ENCODE measurements at places on chromosomes 5 and 9.

- no peak for DNase-seq
Measured at GRCh38 chr5:180056153-180056552, 15.4 kb downstream of the RNF130 start.

DNA sequence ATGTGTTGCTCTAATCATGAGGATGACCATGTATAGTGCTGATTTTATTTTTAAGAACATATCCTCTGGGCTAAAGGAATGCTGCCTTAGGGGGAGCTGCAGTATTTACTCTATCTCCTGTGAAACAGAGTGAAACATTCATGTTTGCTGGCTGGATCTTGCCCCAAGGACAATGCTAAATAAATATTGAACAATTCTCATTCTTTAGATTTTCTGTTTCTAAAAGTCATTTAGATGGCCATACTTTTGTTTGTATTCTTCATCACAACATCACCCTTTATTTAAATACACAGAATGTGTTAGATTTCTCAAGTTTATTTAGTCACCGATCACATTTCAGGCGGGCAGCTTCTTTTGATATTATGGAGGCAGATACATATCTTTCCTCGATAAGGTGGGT lies 103.3 kb downstream of the ARHGEF28 start:
- no peak for DNase-seq

DNA sequence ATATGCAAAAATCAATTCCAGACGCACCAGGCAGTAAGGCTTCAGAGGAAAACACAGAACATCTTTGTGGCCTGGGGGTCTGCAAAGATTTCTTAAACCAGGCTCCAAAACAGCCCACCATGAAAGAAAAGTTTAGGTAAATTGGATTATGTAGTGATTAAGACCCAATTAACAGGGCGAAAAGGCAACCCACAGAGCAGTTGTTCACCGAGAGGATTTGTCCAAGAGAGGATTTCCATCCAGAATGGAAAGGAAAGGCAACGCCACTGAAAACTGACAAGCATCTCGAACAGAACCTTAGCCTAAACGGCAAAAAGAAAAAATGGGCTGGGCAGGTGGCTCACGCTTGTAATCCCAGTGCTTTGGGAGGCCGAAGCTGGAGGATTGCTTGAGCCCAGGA lies 37.4 kb downstream of the GLT6D1 start:
- DNase-seq, result no peak

- DNase-seq, result no peak
Measured at GRCh38 chr9:104984948-104985347, 57.0 kb upstream of the ABCA1 start.

- DNase-seq, result no peak
Measured at GRCh38 chr9:38035873-38036272, 33.2 kb downstream of the SHB start.

- DNase-seq, result no peak
Measured at GRCh38 chr9:125707472-125707804, 430 bp upstream of the MAPKAP1 start.

- DNase-seq, result no peak
Measured at GRCh38 chr5:36147681-36148080, 4.0 kb downstream of the LMBRD2 start.

DNA sequence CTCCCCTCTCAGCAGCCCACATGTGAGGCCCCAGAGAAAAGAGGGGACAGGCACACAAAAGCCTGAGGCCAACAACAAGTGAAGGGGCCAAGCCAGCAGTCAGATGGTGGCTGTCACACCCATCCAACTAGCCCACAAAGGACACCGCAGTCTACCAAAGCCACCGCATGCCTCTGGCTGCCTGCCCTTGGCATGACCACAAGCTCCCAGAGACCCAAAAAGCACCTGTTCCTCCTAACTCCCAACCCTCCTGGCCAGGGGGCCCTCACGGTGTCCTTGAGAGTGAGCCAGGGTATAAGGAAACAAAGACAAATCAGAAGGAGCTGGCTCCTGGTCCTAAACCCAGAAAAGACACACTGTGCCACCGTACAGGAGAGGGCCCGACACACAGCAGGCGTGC lies 77.8 kb upstream of the LRRTM2 start:
- no peak for DNase-seq

DNA sequence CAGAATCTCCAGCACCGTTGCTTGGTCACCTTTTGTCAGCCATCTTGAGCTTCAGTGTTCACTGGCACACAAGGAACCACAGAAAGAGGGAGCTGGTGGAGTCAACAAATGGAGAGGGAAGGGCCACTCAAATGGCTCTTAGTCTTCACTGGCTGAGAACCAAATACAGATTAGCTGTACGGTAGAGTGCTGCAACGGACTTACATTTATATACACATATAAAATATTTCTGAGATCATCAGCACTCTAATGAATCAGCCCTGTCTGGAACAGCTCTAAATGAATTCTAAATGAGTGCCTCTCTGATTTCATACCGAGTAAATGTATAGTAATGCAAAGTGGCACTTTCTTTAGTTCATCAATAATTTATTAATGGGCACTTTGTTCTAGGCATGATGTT lies 24.8 kb downstream of the KCTD16 start:
- DNase-seq, result no peak

GRCh38 chr9:93523518-93524144 lies 52.8 kb upstream of the PHF2 start:
- no peak for DNase-seq

GRCh38 chr5:119814655-119815054 lies 185.3 kb downstream of the FAM170A start:
- no peak for DNase-seq

GRCh38 chr9:7165331-7165975 lies 407.7 kb downstream of the KDM4C start:
- DNase-seq, result no peak

DNA sequence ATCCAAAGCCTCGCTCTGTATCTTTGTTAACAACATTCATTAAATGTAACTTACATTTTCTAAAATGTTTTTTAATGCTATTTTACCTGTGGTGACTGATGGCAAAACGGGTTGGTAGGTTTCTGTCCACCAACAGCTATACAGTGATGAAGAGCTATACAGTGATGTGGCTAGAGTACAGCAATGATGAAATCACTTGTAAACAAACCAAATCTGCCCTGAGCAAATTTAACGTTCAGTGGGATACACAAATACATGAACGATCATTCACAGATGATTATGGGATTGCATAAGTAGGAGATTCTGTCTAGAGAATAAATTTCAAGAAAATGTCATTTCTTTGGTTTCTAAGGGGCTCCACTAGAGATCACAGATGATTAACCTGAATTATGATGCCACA lies 132.7 kb downstream of the MPDZ start:
- DNase-seq, result no peak

DNA sequence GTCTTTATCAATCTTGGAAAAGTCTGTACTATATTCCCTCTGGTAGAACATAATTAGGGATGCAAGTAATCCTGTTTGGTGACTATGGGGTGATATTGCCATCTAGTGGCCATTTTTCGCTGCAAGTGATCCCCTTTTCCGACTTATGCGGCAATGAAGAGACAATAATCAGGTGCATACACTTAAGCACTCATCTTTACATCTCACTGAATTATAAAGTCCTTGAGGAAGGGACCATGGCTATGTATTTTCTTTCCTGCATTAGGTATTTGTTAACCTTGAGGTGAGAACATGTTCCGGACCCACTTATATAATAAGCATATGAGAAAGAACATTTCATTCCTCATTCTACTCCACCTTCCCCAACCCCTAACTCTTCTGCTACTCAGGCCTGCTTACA lies 19.6 kb upstream of the LIX1 start:
- DNase-seq, result no peak

GRCh38 chr9:109868722-109869121 lies 88.7 kb downstream of the PALM2AKAP2 start:
- DNase-seq, result no peak

- DNase-seq, result no peak
Measured at GRCh38 chr5:33300209-33300742, 140.5 kb upstream of the TARS1 start.

- DNase-seq, result no peak
Measured at GRCh38 chr5:168364151-168364661, 72.8 kb downstream of the WWC1 start.

DNA sequence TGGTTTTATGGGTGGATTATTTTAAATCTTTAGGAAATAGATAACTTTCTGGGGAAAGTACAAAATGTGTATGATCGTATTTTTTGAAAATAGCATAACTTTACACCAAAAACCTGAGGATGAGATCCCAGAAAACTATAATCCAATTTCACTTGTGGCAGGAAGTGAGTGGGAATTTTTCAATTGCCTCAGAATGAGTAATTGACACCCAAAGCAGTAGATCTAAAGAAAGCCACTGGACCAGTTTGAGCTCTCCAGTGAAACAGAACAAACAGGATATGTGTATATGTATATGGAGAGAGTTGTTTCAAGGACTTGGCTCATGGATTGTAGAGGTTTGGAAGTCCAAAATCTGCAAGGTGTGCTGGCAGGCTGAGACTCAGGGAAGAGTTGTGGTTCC lies 109.2 kb upstream of the SHB start:
- DNase-seq, result no peak

- DNase-seq, result no peak
Measured at GRCh38 chr5:109996246-109996645, 306.5 kb downstream of the MAN2A1 start.

DNA sequence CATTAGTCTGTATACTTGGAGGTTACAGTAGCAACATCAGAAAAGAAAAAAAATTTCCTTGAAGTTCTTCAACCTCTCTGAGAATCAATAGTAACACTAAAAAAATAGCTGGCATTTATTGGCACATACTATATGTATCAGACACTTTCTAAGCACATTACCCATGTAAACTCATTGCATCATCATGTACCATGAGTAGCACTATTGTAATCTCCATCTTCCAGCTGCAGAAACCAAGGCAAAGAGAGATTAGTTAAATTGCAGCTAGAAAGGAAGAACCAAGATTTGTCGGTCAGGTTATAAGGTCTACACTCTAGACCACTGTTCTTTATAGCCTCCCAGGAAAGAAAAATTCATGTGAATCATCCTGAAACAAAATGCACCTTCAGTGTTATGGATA lies 31.4 kb upstream of the RAB3C start:
- no peak for DNase-seq

GRCh38 chr5:88785746-88786565 lies 97.0 kb downstream of the MEF2C start:
- DNase-seq, result no peak

DNA sequence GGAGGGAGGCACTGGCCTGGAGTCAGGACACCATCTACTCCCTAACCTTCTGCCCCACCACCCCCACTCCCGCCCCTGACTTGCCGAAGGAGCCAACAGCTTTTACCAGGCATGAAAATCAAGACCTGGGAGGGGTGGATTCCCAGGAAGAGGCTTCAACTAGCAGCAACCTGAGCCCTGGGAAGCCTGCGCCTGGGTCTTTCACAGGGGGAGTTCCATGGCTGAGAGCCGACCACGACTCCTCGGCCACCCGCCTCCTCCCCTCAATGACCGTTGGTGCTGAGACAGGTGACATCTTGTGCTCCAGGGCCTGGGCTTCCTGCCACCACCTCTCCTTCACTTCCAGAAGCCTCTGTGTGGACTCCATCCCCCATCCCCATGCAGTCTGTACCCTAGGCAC lies 37.1 kb downstream of the BARX1 start:
- DNase-seq, result no peak

DNA sequence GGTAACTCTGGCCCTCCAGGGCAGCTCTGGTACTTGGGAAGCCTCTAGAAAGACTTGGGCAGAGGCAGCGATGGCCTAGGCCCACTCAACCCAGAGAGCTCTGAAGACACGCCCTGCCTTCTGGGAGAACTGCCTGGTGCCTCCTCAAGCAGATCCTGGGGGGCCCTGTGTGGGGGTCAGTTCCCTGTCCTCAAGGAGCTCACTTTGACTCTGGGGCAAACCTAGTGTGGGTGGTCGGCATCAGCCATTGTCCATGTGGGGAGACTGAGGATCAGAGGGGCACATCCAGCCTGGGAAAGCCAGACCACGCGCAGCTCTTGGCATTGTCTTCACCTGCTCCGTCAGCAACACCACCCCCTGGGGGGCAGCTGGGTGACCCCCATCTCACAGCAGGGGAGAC lies 28.0 kb downstream of the ABO start:
- no peak for DNase-seq

DNA sequence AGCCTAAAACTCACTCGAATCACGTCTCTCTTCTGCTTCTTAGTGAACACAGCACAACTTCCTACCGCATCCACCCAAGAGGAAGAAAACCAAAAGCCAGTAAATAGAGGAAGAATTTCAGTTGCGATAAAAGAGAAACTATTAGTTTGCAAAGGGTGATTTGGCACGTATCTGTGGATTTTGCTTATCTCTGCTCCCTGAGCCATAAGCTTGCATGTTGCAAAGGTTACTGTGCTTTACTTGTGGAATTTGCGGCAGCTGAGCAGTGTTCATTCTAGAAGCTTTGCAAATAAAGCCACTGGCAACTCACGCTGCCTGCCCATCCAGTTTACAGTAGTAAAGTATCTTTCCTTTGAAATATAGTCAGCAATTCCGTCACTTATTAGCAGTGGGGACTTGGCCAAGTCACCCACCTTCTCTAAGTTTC lies 149.0 kb upstream of the PCA3 start:
- no peak for DNase-seq

DNA sequence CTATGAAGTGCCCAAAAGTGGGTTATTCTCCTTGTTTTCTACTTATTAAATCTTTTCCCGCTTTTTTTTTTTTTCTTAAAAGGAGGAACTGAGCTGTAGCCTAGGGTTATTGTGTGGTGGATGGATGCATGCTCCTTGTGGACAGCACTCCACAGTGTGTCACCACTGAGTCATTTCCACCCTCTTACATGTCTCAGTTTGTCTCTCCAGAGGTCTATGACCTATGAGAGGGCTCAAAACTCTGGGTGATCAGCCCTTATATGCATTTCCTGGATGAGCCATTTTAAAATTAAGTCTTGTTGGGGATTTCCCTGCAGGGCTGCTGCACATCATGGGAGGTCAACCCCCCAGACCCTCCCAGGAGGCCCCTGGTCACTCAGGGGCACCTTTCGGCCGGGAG lies 102.2 kb upstream of the MOCS2 start:
- no peak for DNase-seq

DNA sequence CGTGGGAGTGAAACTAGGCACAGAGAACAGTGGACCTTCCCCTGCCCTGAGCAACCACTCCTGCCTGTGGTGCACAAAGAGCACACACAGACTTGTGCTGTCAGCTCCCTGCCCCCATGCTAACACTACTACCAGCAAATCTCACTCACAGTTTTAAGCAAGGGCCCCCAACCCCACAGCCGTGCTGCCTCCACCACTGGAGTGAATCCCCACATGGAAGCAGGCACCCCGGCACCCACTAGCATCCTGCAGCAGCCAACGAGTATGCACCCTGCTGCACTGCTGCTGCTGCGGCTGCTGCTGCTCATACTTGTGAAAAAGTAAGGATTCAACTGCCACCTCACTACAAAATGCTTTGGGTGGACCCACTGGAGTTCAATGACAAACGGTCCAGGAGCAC lies 435.5 kb downstream of the SLCO4C1 start:
- DNase-seq, result no peak
